ENCODE measurements at places on chromosomes 3 and 15.

DNA sequence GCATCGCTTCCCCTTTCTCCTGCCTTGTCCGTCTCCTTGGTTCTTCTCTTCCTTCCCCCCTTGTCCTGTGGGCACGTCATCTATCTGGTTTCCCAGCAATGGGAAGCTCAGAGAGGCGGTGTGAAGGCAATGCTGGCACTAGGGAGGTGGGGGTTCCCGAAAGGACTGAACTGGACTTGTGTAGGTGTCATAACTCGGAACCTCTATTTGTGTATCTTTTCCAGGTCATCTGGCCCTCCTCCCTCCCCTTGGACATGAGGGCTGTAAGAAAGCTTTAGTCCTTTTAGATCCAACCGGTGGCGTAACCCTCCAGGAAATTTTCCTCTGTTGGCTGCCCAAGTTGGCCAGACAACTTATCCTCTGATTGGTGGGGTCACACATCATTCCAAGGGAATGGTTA lies 231.5 kb upstream of the TLE3 start:
- DNase-seq, result no peak

DNA sequence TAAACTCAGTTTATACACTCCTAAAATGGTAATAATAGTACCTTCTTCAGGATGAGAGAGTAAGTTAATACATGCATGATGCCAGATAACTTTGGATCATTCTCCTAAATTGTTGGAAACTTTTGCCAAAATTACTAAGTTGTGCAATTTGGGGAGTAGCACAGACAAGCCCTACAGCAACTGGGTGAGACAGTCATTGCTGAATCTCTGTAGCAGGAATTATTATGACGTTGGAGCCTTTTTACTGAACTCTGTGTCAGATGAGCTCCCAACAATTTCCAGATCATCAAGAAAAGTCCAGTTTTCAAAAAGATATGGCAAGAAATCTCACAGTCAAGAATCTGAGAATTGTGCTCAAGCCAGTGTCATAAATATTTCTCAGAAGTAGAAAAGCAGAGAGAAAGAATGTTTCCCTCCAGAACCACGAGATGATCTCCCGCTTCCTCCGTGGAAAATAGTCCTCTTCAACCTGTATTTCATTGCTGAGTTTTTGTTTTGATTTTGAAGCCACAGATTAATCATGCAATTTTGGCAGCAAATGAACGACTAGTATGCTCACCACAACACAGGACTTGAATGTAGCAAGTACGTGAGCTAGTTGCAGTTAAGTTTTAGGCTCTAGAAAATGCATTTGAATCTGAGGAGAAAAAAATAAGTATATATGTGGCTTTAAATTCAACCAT lies 485.4 kb downstream of the CNTN6 start:
- DNase-seq, result no peak

- DNase-seq, result no peak
Measured at GRCh38 chr3:138944929-138945708, 1.8 kb downstream of the FOXL2 start.

- DNase-seq, result no peak
Measured at GRCh38 chr15:74228723-74229081, 7.4 kb upstream of the CCDC33 start.

DNA sequence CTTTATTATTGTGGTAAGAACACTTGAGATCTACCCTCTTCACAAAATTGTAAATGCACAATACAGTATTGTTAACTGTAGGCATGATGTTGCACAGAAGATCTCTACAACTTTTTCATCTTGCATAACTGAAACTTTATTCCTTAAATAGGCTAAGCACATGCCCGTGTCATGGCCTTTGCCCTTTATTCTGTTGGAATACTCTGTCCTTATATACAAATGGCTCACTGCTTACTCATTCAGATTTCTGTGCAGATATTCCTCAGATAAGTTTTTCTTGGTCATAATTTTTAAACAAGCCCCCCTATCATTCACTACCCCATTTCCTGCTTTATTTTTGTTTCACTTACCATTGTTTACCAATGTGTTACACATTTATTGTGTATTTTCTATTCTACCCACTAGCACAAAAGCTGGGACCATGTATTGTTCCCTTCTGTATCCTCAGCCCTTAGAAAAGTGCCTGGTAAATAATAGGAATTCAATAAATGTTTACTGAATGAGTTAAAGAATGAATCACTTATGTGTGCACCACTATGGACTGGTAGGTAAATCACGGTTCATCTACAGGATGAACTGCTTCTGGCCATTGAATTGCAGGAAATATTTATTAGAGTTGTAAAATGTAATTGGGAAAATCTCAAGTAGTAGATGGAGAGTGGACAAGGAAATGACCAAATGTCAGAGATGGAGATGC lies 151.0 kb downstream of the CPNE4 start:
- DNase-seq, result no peak
